Stimulated activated CD4-positive, alpha-beta T cell treated with anti-CD3 and anti-CD28 coated beads, Interleukin-2, amount 100 ng/mL, for 24 hours (primary cell): ENCODE measurements at places on chromosomes 4 and X.

- no peak for DNase-seq
These were observed 207.1 kb upstream of the NHS start for GRCh38 chrX:17167915-17168314.

DNA sequence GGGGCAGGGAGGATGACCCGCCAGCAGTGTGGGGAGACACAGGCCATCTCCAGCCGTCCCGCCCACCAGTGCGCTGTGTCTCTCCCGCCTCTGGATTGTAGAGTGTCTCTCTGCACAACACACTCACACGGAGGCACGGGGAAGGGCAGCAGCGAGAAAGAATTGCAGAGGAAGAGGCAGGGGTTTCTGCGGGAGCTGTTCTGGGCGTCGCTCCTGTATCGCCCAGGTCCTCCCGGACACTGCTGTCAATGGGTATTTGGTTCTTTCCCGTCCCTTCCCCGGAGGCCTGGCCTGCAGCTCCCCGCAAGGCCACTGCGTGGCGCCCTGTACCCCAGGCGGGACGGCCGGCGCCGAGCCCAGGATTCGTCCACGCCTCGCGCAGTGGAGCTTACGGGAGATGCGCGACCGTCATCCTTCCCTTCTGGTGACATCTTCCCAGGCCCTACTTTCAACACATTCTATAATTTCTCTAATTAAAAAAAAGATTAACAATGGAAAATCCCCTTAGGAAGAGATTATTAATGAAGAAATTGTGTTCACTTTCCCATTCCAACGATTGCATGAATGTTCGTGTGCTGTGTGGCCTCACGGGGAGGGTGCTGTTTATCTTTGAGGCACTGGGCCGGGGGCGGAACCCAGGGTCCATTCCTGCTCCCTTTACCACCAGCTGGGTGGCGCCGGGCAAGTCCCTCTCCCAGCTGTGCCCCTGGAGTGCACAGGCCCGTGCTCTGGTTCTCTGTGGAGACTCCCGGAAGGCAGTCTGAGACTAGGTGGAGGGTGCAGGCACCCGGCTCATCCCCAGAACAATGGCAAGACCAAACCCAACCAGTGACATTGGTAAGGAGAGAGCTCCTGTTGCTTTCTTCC, 95.7 kb downstream of the CPZ start:
- DNase-seq, result peak; percentile 47

DNA sequence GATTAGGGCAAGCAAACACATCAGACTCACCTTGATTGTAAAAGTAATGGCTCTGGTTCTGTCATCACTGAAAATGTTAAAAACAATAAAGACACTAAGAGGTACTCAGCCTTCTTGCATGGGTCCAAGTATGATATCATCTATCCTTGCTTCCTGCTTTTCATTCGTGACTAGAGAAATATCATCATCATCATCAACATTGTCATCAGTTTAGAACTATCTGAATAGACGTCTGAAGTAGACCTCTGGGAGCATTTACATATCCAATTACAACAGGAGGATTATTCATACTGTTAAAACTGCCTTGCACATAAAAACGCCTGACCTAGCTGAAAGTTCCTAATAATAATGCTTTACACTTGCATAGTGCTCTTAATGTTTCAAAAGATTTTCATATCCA, 9.8 kb upstream of the FRAS1 start:
- DNase-seq, result no peak

DNA sequence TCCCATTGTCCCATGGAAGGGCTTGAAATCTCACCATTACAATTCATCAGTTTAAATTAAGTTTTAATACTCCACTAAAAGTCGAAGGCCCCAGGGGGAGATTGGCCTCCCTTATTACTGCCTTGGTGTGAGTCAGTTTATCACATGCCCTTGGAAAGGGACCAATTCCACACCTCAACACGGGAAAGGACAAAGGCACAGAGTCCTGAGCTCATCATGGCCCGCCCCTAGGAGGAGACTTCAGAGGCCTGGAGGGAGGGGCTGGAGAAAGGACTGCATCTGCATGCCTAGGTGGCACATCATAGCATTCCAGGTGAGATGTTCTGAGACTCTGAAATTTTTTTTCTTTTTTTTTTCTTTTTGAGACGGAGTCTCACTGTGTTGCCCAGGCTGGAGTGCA, 2.8 kb upstream of the SEL1L3 start:
- DNase-seq, result no peak

DNA sequence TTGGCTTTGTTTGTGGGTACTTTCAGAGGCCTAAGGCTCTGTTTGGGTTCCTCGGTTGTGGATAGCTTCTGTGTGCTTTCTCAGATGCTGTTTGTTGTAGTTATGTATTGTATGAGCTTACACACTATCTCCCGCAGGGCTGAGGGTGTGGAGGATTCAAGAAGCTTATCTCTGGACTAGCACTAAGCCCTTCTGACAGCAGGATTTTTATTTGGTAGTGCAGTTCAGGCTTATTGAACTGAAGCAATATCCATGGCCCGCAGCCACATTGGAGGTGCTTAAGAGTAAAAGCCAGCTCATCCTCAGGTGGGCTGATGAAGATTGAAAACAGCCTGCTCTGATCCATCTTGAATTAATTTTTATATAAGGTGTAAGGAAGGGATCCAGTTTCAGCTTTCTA, 128.2 kb downstream of the RASGEF1B start:
- no peak for DNase-seq
